Small intestine (tissue), 16 donors: ENCODE measurements at places on chromosomes 4 and X.
A peak's percentile ranks its signal among the peaks of the same experiment; 100 is the strongest.

- no peaks in the 10 kb centered on the region for H3K27me3 ChIP-seq
- H3K36me3 ChIP-seq = no peaks in the 10 kb centered on the region
Measured at GRCh38 chr4:83364312-83364711, 29.7 kb upstream of the HPSE start.

DNA sequence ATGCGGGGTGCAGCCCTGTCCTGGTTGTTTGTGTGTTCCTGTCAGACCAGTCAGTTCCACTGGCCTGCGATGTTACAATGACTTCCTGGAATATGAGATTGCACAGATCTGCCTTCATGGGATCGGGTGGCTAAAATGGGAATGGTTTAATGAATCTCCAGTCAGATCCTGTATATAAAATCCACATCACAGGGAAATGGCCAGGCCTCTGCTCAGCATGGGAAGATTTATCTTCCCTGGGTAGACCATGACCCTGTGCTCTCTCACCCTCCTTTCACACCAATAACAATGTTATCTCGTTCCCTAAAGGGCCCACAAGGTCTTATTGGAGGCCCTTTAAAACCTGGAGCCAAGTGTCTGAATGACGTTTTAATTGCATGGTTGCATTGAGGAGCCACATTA lies 307.4 kb downstream of the RAB28 start:
- no peak overlapping the region for H3K4me3 ChIP-seq
- H3K27me3 ChIP-seq = no peaks in the 10 kb centered on the region
- H3K27ac ChIP-seq = no peak overlapping the region
- H3K4me1 ChIP-seq = no peaks in the 10 kb centered on the region
- no peaks in the 10 kb centered on the region for H3K36me3 ChIP-seq
- DNase-seq = peak; percentile 15

- no peaks in the 10 kb centered on the region for H3K4me1 ChIP-seq
- H3K4me3 ChIP-seq = peak overlapping the region; percentile 87
- H3K36me3 ChIP-seq = no peaks in the 10 kb centered on the region
- peak; percentile 20 for DNase-seq
Measured at GRCh38 chrX:44873415-44874276, 658 bp downstream of the KDM6A start.

- H3K4me1 ChIP-seq = no peaks in the 10 kb centered on the region
- H3K27ac ChIP-seq = no peak overlapping the region
- no peak for DNase-seq
Measured at GRCh38 chr4:7756561-7757355, 182.9 kb downstream of the AFAP1 start.

DNA sequence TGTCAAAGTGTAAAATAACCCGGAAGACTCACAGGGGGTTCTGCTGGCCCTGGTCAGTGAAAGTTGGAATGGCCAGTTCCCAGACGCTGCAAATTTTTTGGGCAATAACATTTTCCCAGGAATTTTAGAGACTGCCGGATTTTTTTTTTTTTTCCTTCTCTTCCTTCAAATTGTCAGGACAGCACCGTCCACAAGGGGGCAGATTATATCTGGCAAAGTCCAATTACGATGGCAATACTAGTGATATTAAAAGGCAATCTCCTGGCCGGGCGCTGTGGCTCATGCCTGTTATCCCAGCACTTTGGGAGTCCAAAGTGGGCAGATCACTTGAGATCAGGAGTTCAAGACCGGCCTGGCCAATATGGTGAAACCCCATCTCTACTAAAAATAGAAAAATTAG lies 20.5 kb downstream of the SLC25A5 start:
- H3K4me1 ChIP-seq = no peaks in the 10 kb centered on the region
- H3K27me3 ChIP-seq = no peaks in the 10 kb centered on the region
- no peak overlapping the region for H3K4me3 ChIP-seq
- peak; percentile 69 for DNase-seq

DNA sequence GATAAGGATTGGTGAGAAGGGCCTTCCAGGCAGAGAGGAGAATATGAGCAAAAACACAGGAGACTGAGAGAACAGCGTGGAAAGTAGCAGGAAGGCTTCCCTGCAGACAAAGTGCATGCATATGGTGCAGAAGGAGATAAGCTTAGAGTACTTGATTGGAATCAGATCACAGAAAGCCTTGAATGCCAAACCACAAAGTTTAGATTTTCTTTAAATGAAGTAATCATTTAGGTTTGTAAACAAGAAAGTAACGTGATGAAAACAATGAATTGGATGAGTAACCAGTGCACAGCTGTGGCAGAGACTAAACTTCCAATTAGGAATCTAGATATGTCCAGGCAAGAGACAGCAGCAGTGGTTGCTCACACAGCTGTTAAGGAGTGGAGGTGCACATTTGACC lies 83.8 kb upstream of the C1QTNF7 start:
- no peak overlapping the region for H3K4me3 ChIP-seq
- H3K36me3 ChIP-seq = no peaks in the 10 kb centered on the region
- peak; percentile 21 for DNase-seq
- no peak overlapping the region for H3K27ac ChIP-seq

- H3K36me3 ChIP-seq = no peaks in the 10 kb centered on the region
- no peaks in the 10 kb centered on the region for H3K27me3 ChIP-seq
- no peaks in the 10 kb centered on the region for H3K4me1 ChIP-seq
- no peak overlapping the region for H3K4me3 ChIP-seq
Measured at GRCh38 chr4:26062215-26062614, 148.2 kb downstream of the SMIM20 start.

- no peak overlapping the region for H3K27ac ChIP-seq
- H3K27me3 ChIP-seq = no peaks in the 10 kb centered on the region
Measured at GRCh38 chrX:153065389-153065788, 6.9 kb upstream of the PNMA6A start.

- H3K27me3 ChIP-seq = no peaks in the 10 kb centered on the region
- H3K36me3 ChIP-seq = no peaks in the 10 kb centered on the region
- H3K4me3 ChIP-seq = no peak overlapping the region
- DNase-seq = no peak
- H3K27ac ChIP-seq = no peak overlapping the region
Measured at GRCh38 chr4:122876456-122876855, 45.9 kb downstream of the NUDT6 start.

GRCh38 chrX:42109428-42109827 lies 186.1 kb upstream of the CASK start:
- H3K4me1 ChIP-seq = no peaks in the 10 kb centered on the region
- DNase-seq = no peak
- H3K27ac ChIP-seq = no peak overlapping the region
- no peaks in the 10 kb centered on the region for H3K36me3 ChIP-seq
- no peaks in the 10 kb centered on the region for H3K27me3 ChIP-seq
- no peak overlapping the region for H3K4me3 ChIP-seq

DNA sequence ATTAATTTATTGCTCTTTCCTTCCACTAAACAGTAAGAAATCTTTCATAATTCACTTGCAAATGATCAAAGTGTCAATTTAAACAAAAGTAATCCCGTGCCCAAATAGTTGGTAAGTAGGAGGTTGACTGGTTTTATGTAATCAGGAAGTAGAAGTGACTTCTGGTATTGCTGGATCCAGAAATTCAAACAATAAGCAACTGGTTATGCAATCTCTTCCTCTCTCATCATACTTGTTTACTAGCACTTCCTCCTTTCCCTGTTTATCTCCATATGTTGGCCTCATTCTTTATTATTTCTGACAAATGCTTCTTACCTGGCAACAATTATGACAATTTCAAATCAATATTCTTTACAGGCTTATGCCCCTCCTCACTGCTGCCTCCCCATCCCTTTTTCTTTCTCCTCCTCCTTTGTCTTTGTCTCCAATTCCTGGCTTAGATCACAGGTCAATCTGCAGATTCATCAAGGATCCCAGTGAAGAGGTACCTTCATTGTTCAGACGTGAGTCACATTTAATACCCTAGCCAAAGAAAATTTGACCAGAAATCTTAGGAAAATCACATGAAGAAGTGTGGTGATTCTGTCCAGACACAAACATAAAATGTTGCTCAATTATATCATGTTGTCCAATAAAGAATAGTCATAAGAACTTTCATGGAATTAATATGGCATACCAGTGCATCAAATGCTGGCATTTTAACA lies 323.2 kb upstream of the PCDH7 start:
- no peaks in the 10 kb centered on the region for H3K36me3 ChIP-seq
- DNase-seq = no peak
- H3K27me3 ChIP-seq = no peaks in the 10 kb centered on the region
- H3K27ac ChIP-seq = no peak overlapping the region
- H3K4me1 ChIP-seq = no peaks in the 10 kb centered on the region

DNA sequence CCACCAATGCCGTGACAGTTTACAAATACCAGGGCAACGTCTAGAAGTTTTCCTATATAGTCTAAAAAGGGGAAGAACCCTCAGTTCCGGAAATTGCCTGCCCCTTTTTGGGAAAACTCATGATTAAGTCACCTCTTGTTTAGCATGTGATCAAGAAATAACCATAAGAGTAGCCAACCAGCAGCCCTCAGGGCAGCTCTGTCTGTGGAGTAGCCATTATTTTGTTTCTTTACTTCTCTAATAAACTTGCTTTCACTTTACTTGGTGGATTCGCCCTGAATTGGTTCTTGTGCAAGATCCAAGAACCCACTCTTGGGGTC lies 20.0 kb upstream of the HOPX start:
- H3K36me3 ChIP-seq = no peaks in the 10 kb centered on the region
- no peak overlapping the region for H3K27ac ChIP-seq
- H3K4me3 ChIP-seq = no peak overlapping the region
- DNase-seq = no peak
- H3K4me1 ChIP-seq = peaks cover 5% of the 10 kb centered on the region

DNA sequence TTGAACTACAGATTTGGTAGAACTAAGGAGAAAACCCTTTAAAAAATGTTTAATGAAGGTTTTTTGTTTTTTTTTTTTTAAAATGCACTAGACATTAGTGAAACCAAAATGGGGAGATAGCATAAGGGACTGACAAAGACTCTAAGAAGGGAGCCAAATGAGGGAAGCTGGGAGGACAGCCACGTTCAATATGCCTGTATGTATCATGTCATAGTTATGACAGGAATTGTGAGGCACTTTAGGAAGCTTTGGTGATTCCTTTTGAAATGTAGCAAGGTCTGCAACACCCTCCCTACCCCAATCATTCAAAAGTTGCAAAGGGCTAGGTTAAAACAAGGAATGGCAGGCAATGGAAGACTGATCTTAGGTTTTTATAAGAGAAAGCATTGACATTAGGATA lies 526.0 kb downstream of the TLL1 start:
- H3K4me3 ChIP-seq = no peak overlapping the region
- H3K27me3 ChIP-seq = no peaks in the 10 kb centered on the region
- no peak for DNase-seq
- no peak overlapping the region for H3K27ac ChIP-seq

GRCh38 chr4:111946800-111947199 lies 198.5 kb upstream of the FAM241A start:
- H3K27ac ChIP-seq = no peak overlapping the region
- H3K36me3 ChIP-seq = no peaks in the 10 kb centered on the region
- H3K27me3 ChIP-seq = no peaks in the 10 kb centered on the region
- H3K4me1 ChIP-seq = no peaks in the 10 kb centered on the region
- no peak for DNase-seq
- no peak overlapping the region for H3K4me3 ChIP-seq
